ENCODE measurements at places on chromosomes 7 and 10. TPM values are rescaled to one million over a fixed set of nuclear protein-coding genes. Genes with fewer than 3 reads are reported as not detected.

Gene TMEM270
- 0.21 TPM for polyA plus RNA-seq

Gene AQP1
- polyA plus RNA-seq, result 222 TPM

Gene TYW1
- polyA plus RNA-seq, result 24.1 TPM

Gene ANKRD22
- 0.17 TPM for polyA plus RNA-seq

Gene PRSS58
- polyA plus RNA-seq, result not detected

Gene ACSM6
- polyA plus RNA-seq, result 0.33 TPM

Gene FAM25C
- polyA plus RNA-seq, result not detected

Gene TRPV5
- polyA plus RNA-seq, result 0.80 TPM

Gene NDUFB2
- 193 TPM for polyA plus RNA-seq

Gene VWDE
- polyA plus RNA-seq, result 5.3 TPM

Gene SPDYE8
- polyA plus RNA-seq, result 0.83 TPM

Gene ZNF727
- polyA plus RNA-seq, result not detected

Gene DMBT1
- polyA plus RNA-seq, result 0.12 TPM

Gene CPVL
- 56.7 TPM for polyA plus RNA-seq

Gene GRM8
- polyA plus RNA-seq, result 8.1 TPM

Gene DRGX
- not detected for polyA plus RNA-seq

Gene RALA
- polyA plus RNA-seq, result 61.8 TPM

Gene COL26A1
- polyA plus RNA-seq, result 34.7 TPM

Gene FAM241B
- 9.9 TPM for polyA plus RNA-seq

Gene MACC1
- polyA plus RNA-seq, result 21.2 TPM

Gene NRG3
- polyA plus RNA-seq, result 11.8 TPM

Gene MEST
- polyA plus RNA-seq, result 785 TPM

Gene DGKI
- 1.7 TPM for polyA plus RNA-seq

Gene EGR2
- 2.3 TPM for polyA plus RNA-seq

Gene EXOC4
- polyA plus RNA-seq, result 75.1 TPM

Gene ORC5
- polyA plus RNA-seq, result 23.4 TPM

Gene CDH23
- polyA plus RNA-seq, result 1.0 TPM

Gene SPDYE6
- polyA plus RNA-seq, result not detected

Gene BLNK
- polyA plus RNA-seq, result 36.3 TPM

Gene NEURL1
- 2.4 TPM for polyA plus RNA-seq

Gene OLAH
- polyA plus RNA-seq, result 0.65 TPM

Gene CLDN4
- 98.1 TPM for polyA plus RNA-seq

Gene CAV2
- polyA plus RNA-seq, result 28.9 TPM

Gene CYP2W1
- polyA plus RNA-seq, result 1.8 TPM

Gene SFXN4
- 31.9 TPM for polyA plus RNA-seq

Gene TUBB8
- polyA plus RNA-seq, result 1.3 TPM

Gene NME8
- polyA plus RNA-seq, result not detected

Gene EPO
- polyA plus RNA-seq, result not detected

Gene ANTXRL
- not detected for polyA plus RNA-seq

Gene INMT
- polyA plus RNA-seq, result 0.86 TPM

Gene NRCAM
- polyA plus RNA-seq, result 17.3 TPM

Gene IL6
- polyA plus RNA-seq, result not detected

Gene FAM221A
- 29.0 TPM for polyA plus RNA-seq

Gene ACTL6B
- polyA plus RNA-seq, result not detected

Gene CBLL1
- polyA plus RNA-seq, result 34.6 TPM

Gene TBX20
- not detected for polyA plus RNA-seq

Gene ZPBP
- polyA plus RNA-seq, result 0.30 TPM

Gene TECPR1
- polyA plus RNA-seq, result 19.4 TPM

Gene POU6F2
- polyA plus RNA-seq, result 0.35 TPM

Gene EGFR
- 30.3 TPM for polyA plus RNA-seq

Gene GDF2
- not detected for polyA plus RNA-seq

Gene GIMAP5
- polyA plus RNA-seq, result 3.2 TPM

Gene HOXA1
- 2.5 TPM for polyA plus RNA-seq

Gene PNLIPRP1
- polyA plus RNA-seq, result 0.15 TPM

Gene ANKRD1
- polyA plus RNA-seq, result 0.82 TPM

Gene CFTR
- 8.4 TPM for polyA plus RNA-seq

Gene BUB3
- 116 TPM for polyA plus RNA-seq
